H9 (cell line): ENCODE measurements at places on chromosomes 6 and 20. TPM values are rescaled to one million over a fixed set of nuclear protein-coding genes. Genes with fewer than 3 reads are reported as not detected.

DNA sequence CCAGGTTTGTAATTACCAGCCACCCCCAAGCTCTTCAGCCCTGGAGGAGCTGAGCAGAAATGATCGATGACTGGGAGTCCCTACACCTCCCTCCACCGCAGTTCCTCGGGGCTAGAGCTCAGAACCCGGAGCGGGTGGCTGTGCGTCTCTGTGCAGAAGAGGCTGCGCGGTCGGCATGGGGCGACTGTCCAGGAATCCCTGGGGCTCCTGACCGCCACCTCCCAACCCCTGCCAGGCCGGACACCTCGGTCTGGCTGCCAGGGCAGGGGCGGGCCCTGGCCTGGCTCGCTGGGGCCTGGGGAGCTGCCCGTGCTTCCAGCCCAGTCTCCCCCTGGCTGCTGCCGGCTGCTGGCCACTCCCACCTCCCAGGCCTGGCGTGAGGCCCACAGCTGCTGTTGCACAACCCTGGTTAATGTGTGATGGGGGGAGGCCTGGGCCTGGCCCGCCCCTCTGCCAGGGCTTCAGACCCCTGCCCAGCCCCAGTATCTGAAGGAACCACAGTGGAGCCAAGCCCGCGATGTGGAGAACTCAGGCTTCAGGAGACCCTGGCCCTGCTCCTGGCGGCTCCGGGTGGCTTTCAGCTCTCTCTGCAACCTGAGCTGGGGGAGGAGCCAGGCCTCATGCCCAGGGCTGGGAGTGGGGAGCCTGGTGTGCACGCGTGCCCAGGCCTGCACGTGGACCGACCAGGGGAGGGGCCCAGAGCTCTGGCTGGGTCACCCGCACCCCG, 1.2 kb downstream of the SLC2A4RG start:
- peak; percentile 83 for DNase-seq

The TREM1 gene
- total RNA-seq = not detected in 2 replicates

DNA sequence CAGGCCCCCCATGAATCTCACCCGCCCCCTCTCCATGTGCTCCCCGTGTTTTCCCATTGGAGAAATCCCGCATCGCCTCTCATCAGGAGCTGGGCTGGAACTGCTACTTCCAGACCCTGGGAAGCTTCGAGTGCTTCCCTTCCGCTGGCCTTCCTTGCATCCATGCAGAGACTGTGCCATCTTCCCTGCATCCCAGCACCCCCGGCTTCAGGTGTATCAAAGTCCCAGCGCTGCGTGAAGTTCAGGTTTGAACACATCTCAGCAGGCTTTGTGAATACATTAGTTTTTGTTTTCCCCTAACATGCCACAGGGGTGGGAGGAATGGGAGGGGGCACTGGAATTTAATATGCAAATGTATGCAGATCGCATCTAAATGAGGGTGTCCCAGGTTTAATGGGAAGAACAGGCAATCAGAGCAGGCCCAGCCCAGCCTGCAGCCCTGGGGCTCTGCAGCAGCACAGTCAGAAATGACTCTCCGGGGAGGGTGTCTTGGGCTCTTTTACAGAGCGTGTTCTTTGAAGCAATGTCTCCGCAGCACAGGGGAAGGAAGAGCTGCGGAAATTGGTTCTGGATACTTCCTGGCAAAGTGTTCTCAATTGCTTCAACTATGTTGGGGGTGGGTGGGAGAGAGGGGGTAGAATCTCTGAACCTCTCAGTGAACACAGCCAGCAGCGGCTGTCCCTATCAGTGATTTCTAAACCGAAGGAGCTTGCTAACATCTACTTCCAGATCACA, 8.3 kb upstream of the MMP9 start:
- no peak for DNase-seq

The RRAGD gene
- total RNA-seq = 8.3 and 10.6 TPM in 2 replicates

DNA sequence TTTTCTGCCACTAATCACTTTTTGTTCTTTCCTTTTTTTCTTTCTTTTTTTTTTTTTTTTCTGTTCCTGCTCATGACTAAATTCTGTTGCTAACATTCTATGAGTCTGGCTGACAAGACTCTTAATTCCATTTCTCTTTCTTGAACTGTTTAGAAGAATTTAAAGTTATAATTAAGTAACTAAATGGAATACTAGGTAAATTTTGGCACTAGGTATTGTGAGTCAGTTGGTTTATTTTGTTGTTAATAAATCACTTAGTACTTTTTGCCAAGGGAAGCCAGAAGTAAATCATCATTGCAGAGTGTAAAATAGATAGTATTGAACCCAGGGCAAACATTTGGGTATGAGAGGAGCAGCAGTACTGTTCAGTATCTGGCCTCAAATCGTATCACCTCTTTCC, 42.0 kb upstream of the PRDM1 start:
- DNase-seq = no peak

- no peak for DNase-seq
Observed at GRCh38 chr20:62805155-62805710, 598 bp downstream of the OGFR start.

GRCh38 chr20:845226-845868, 11.8 kb downstream of the FAM110A start:
- DNase-seq = no peak

- DNase-seq = no peak
Observed at GRCh38 chr6:158373214-158373613, 60.9 kb downstream of the TULP4 start.

The OR12D3 gene
- total RNA-seq = not detected in 2 replicates

The PRKN gene
- total RNA-seq = 1.3 and 2.0 TPM in 2 replicates

DNA sequence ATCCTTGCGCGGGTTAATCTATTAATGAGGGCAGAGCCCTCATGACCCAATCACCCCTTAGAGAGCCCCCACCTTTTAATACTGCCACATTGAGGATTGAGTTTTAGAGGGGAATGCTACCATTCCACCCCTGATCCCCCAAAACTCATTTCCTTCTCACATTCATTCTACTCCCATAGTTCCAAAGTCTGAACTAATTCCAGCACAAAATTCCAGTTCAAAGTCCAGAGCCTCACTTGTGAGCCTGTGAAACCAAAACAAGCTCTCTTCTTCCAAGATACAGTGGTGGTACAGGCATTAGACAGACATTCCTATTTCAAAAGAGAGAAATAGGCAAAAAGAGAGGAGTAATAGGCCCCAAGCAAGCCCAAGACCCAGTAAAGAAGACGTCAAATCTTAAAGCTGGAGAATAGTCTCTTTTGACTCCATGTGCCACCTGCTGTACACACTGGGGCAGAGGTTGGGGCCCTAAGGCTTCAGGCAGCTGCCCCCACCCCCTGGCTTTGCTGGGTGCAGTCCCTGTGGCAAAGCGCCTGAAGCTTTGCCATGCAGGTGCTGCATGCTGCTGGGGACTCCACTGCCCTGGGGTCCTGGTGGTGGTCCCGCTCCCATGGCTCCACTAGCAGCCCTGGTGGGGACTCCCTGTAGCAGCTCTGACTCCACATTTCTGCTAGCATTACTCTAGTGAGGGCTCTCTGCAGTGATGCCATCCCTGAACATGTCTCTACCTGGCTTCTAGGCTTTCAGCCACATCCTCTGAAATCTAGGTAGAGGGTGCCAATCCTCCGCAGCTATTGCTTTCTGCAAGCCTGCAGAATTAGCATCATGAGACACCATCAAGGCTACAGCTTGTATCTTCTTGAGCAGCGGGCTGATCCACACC, 41.3 kb downstream of the RSPH3 start:
- DNase-seq = no peak

The PACSIN1 gene
- 7.0 and 7.6 TPM in 2 replicates for total RNA-seq

DNA sequence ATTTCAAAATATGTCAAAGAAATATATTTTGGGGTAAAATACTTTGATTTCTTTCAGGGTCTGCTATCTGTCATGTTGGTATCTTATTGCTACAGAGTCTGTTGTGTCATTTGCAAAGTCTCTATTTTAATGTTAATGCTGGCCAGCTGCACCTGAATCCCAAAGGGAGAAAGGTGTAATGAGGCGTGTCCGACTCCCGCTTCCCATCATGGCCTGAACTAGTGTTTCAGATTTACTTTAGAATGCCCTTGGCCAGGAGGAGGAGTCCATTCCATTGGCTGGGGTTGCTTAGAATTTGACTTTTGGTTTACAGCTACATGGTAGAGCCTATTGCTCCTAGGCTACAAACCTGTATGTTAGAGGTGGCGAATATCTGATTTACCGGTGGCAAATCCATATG, 69.3 kb downstream of the FAM50B start:
- DNase-seq = no peak

DNA sequence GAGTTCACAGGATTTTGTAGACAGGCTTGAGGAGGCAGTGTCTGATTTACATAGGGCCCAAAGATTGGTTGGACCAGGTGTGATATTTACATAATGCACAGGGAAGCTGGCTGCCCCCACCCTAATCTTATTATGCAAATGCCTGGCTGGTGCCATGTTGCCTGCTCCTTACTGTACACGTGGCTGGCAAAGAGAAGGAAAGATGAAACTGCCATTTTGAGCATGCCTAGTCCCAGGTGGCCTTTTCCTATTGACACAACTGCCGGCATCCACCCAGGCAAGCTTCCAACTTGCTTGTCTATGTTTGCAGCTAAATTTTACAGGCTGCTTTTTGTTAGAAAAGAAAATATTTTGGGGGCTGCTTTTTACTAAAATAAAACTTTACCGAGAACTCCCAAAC, 174.6 kb downstream of the LMBRD1 start:
- DNase-seq = no peak

- peak; percentile 22 for DNase-seq
Observed at GRCh38 chr20:24771542-24772061, 177.5 kb upstream of the CST7 start.

DNA sequence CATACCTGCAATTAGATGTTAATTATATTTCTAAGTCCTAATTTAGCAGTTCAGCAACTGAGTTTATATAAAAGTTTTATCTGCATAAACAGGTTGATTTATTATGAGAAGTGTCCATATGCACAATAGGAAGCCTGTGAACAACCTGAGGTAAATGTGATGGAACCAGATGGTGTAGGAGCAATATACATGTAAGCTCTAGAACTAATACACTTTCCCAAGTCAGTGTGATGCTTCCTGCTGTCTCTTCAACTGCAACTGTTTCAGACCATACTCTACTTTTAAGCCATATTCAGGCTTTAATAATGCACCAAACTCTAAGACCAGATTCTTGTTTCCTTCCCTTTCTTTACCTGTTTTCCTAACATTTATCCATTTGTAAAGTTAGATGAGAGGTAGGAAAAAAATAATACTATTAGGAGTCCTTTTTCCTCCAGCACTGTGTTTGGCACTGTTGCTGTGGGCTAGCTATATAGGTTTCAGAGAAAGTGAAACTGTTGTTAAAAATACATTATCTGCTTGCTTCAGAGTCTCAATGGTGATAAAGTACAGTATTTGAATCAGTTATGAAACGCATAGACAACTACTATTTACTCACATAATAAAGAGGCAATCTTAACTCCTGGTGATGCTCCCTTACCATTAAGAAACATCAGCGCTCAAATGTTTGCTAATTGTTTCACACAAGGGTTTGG, 1009.3 kb downstream of the GRIK2 start:
- DNase-seq = no peak

DNA sequence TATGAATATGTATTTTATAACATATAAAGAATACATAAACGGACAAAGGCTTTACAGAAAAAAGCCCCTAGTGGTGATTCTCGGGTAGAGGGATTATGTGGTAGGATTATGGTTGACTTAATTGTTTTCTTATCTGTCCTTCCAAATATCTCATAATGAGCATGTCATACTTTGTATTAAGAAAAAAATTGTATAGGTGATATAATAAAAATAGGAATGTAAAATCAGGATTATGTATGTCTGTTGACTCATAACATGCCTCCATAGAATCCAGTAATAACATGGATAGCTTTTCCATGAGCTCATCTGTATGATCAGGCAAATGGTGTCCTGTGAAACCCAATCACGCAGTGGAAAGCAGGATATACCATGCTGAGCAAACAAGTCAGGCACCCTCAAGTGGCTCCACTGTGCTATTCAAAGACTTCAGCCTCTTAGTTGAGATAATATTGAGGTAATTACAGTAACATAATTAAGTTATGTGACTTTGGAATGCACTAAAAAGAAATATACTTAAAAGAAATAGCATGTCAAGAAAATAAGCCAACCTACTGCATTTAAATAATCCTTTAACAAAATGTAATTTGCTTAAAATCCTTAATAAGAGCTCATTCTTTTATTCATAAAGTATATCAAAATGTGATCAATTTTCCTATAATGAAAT, 39.6 kb upstream of the PRELID3B start:
- no peak for DNase-seq

- no peak for DNase-seq
Observed at GRCh38 chr6:26394289-26394688, 7.8 kb upstream of the BTN3A1 start.

DNA sequence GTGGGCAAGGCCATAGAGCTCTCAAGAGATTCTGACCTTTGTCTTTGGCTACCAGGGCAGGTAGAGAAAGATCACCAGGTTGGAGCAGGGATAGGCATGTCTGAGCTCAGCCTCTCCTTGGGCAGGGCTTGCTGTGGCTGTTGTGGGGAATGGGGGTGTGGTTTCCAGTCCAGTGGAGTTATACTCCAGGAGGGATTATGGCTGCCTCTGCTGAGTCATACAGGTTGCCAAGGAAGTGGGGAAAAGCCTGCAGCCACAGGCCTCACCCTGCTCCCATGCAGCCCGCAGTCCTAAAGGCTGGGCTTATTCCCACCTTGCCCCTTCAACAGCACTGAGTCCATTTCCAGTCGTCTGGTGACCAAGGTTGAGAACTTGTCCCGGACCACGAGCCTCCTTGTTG, 21.9 kb downstream of the MEP1A start:
- no peak for DNase-seq

DNA sequence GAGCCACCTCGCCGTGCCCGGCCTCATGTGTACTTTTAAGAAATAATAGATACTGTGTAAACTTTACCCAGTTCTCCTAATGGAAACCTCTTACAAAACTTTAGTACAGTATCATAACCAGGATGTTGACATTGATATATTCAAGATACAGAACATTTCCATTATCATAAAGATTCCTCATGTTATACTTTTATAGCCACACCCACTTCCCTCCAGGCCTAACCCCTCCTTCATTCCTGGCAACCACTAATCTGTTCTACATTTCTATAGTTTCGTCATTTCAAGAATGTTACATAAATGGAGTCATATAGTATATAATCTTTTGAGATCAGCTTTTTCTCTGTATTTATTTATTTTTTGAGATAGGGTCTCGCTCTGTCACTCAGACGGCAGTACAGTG, 52.6 kb upstream of the SALL4 start:
- DNase-seq = no peak

- DNase-seq = no peak
Observed at GRCh38 chr6:72286911-72287311, 335.0 kb upstream of the KCNQ5 start.

DNA sequence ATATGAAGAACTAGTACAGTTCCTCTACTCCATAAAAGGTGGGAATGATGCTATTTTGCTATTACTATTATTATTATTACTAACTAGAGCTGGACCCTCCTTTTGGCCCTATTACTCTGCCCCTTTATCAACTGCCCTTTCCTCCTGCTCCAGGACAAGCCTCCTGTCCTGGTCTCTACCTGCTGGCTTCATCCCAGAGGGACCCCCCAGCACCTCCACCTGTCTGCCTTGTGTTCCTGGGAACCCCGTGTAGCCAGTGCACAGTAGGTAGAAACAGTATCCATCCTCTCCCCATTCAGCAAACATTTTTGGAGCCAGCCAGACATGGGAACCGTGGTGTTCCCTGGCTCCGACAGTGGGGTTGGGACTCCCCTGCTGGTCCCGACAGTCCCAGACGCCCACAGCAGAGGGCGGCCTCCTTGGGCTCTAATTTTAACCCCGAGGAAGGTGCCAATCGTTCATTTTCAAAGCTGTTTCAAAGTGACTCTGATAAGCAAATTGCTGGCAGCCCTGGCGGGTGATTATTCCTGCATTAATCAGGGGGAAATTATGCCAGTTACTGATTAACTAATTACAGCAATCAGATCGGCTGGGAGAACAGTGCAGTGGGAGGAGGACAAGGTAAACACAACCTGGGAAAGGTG, 44.2 kb upstream of the MDGA1 start:
- peak; percentile 56 for DNase-seq

- no peak for DNase-seq
Observed at GRCh38 chr6:9496837-9497236, 918.0 kb downstream of the TFAP2A start.
